ENCODE measurements at places on chromosomes 7 and 10. TPM values are rescaled to one million over a fixed set of nuclear protein-coding genes. Genes with fewer than 3 reads are reported as not detected.

DNA sequence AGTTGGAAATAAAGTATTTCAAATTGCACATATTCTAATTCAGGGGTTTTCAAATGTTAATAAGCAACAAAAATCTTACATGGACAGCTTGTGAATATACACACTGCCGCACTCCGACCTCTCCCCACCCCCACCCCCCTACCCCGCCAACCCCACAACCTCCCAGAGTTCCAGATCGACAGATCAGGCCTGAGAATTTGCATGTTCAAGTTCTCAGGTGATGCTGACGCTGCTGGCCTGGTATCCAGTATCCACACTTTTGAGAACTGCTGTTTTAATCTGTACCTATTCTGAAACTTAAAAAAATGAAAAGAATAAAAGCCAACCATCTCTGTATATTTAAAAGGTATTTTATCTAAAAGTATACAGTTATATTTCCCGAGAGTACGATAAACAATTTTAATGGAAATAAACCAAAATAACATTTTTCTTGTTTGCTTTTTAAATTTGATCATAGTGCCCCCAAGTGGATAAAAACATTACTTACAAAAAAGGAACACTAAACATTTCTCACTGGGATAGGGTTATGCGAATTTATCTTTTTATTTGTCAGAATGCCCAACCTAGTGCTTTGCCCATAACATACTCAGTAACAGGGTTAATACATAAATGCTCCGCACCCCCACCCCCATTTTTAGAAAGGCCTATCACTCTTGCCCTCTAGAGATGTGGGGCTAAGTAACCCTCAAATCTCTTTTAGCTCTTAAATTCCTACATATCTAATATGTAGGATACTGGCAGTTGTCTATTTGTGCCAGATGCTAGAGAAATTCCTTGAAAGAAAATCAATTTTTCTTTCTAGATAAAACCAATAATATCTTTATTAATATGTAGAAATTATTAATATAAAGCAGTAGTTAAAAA is 166.3 kb downstream of the RNF133 start:
- no peak for DNase-seq

GRCh38 chr7:151680810-151681209 is 161.1 kb upstream of the RHEB start:
- no peak for DNase-seq

EDRF1 gene
- total RNA-seq, result 13.0 TPM

EEPD1 gene
- total RNA-seq, result 6.2 TPM

FZD8 gene
- total RNA-seq, result 42.3 TPM

All from glomerular endothelial cell (primary cell).